ENCODE measurements at places on chromosomes 6 and 20. TPM values are rescaled to one million over a fixed set of nuclear protein-coding genes. Genes with fewer than 3 reads are reported as not detected.
A peak's percentile ranks its signal among the peaks of the same experiment; 100 is the strongest.

DNA sequence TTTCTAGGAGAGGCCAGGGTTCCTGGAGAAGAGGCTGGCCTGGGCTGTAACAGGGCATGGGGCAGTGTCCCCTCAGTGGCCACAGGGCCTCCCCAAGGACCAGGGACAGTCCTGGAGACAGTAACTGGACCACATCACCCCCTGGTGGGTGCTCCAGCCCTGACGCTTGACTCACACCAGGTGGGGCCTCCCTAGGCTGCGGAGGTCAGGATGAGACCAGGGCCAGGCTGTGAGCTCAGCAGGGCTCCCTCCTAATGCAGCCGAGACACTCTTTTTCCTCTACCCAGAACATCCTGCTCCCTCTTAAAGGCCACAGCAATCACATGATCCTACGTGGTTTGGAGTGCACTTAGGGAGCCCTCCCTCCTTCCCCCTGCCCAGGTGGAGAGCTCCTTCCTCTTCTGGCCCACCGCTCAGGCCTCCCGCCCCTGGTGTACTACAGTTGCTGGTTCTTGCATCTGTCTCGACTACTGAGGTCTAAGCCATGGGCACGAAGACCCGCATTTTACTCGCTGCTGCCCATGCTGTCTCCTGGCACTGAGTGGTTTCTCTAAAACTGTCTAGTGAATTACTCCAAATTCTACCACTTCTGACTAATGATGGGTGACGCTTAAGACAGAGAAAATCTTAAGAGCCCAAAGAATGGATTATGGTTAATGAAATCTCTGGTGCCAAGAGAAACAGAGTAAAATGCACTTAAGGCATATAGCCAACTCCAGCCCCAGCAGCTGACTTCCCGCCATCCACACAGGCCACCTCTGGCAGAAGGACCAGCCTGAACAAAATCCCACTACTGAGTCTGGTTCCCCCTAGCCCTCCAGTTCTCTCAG lies 166.1 kb upstream of the CST7 start:
- DNase-seq, result no peak

DNA sequence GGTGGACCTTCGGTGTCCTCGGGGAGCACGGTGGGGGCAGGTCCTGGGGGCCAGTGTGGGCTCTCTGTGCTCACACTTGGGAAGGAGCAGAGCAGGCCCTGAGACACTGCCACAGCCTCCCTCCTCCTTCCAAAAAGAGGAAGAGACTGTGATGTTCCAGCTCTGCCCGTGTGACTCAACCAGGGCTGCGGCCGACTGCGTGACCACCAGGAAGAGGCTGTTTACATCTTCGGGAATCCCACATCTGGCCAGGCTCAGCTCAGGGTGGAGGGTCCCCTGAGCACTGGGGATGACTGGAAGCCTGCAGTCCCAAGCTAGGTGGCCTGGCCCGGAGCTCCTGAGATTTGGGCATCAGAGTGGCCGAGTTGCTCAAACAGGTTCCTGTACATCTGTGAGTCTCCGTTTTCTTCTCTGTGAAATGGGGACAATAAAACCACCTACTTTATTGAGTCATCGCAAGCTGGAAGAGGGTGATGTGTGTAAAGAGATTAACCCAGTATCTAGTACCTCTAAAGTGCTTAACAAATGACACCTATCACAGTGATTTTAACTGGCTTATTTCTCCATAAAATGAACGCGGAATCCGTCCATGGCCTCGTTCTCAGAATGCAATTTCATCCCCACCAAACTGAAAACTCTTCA lies 242.1 kb downstream of the DLL1 start:
- DNase-seq, result peak; percentile 40

- DNase-seq, result no peak
Observed at GRCh38 chr6:76166874-76167273, 94.4 kb upstream of the IMPG1 start.

The GMEB2 gene
- total RNA-seq, result 11.3 TPM

DNA sequence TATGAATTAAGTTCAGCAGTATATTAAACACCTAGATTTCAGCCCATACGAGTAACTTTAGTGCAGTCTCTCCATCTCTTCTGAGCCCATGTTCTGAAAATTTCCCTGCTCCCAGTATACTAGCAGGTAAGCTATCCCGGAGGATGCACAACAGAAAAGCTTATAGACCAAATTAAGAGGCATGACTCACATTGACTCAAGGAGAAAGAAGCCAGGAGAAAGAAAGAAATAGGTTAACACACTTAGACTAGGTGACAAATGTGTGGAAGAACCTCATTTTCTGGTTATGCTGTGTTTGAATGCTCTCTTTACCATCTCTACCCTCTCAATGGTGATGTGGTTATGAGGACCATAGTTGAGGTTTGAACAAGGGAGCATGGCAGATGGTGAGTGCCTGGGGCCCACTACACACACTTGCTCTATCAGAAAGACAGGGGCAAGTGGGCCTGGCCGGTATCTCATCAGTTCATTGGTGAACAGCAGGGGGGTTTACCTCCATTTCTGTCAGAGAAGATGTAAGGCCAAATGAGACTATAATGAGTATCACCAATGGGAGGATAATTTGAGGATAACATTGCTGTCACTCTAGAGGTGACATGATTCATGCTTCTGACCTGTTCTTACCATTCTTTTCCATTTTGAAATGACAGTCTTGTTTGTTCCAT lies 902.3 kb upstream of the FLRT3 start:
- no peak for DNase-seq

All from activated naive CD4-positive, alpha-beta T cell treated with anti-CD3 and anti-CD28 coated beads, Interleukin-2, amount 50 U/mL, for 72 hours (primary cell).